Midbrain (tissue), 1 donor: ENCODE measurements at places on chromosomes 11 and 22.
A peak's percentile ranks its signal among the peaks of the same experiment; 100 is the strongest.

DNA sequence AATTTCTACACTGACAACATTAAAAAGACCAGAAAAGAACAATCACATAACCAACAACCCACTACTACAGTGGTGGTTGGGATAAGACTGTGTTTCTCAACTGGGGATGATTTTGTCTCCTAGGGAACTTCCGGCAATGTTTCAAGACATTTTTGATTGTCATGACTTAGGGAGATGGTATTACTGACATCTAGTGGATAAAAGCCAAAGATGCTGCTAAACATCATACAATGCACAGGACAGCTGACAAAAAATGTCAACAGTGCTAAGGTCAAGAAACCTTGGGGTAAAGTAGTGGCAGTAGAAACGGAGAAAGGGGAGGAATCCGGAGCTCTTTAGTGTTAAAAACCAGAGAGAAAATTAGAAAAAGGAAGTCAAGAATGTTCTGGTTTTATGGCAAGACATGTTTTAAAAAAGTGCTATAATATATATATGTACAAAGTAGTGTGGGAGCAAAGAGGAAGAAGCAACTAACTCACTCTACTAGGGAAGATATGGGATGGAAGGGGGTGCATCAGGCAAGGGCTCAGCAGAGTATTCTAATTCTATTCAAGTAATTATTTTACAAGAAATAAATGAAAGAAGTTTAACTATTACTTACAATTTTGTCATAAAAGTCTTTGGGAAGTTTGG is 37.2 kb downstream of the CKAP5 start:
- peak; percentile 7 for DNase-seq

GRCh38 chr11:60951904-60952741 is at the start of gene SLC15A3:
SLC15A3 (minus strand) TSS chr11:60952176; CDS start chr11:60951551, 625 bp downstream.
- peak; percentile 44 for DNase-seq

GRCh38 chr11:34222030-34222429 is 116.6 kb downstream of the NAT10 start:
- no peak for DNase-seq

- DNase-seq, result no peak
Observed at GRCh38 chr11:21142007-21142406, 472.6 kb downstream of the NELL1 start.

GRCh38 chr11:34192481-34193401 is 87.3 kb downstream of the NAT10 start:
- peak; percentile 53 for DNase-seq

- no peak for DNase-seq
Observed at GRCh38 chr11:1864231-1864630, 11.3 kb downstream of the LSP1 start.

DNA sequence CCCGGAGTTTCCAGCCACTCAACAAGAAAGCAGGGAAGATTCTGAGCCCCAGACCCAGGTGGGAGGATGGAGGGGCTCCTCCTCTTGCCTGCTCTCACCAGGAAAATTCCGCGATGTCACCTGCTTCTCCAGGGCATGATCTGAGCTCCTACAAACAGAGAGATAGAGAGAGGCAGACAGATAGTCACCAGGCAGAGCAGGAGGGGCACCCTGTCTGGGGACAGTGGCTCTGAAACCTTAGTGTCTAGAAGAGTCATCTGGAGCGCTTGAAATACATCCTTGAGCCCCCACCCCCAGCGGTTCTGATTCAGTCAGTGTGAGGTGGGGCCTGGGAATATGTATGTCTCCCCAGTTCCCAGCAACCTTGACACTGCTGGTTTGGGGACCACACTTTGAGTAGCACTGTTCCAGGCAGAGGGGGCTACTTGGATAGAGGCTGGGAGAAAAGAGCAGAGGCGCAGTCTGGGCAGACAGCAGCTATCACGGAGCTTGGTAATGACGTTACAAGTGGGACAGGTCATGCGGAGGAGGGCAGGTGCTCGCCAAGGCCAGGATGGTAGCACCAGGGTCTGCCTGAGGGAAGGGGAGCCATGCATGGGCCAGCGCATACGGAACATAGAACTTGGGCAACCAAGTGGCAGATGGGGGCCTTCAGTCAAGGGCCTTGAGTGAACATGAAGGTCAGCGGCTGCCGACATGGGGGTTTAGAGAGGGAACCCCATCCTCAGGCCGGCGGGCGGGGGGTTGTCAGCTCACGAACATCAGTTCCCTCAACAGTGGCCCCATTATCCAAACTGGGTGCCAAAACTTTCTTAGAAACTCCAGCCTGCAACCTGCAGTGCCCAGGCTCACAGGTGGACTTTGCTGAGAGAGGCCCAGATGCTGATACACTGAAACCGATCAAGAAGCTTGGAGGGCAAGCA is 60.9 kb upstream of the MYEOV start:
- no peak for DNase-seq

GRCh38 chr22:36577019-36577418 is 48.1 kb upstream of the EIF3D start:
- no peak for DNase-seq

DNA sequence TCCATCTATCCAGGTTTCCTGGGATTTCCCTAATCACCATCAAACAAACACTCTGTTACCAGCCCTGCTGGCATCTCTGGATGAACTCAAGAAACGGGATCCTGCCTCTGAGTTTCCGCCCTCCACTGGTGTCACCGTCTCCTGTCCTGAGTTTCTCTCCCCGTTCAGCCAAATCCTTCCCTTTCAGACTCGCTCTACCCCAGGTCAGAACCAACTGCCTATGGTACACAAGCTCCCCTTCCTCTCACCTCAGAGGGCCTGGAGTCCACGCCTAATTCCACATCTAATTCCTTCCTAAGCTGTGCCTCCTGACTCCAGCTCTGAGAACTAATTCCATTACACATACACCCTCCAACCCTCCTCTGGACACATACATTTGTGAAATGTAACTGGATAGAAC is 96.1 kb downstream of the SHANK2 start:
- no peak for DNase-seq

- peak; percentile 64 for DNase-seq
Observed at GRCh38 chr11:88016392-88017170, 158.7 kb downstream of the RAB38 start.

- DNase-seq, result no peak
Observed at GRCh38 chr22:20184501-20185165, 33.8 kb upstream of the CCDC188 start.

DNA sequence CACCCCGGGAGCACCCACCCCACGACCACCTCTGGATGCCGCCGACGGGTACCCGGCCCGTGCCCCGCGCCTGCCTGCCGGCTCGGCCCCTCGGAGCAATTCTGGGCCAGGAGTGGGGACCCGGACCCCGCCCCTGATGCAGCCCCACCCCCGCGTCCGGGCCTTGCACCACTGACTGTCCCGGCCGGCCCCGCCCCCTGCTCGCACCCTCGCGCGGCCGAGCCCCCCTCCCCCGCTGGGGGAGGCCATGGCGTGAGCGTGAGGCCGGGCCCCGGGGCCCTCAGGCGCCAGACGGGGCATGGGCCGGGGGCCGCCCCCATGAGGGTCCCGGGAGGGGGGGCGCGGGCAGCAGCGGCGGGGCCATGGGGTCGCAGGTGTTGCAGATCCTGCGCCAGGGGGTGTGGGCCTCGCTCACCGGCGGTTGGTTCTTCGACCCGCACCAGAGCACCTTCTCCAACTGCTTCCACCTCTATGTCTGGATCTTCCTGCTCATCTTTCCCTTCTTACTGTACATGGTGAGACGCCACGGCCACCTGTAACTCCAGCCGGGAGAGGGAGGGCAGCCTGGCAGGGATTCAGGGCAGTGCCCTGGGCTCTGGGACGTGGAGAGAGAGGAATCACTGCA is 486 bp downstream of the PCNX3 start:
- no peak for DNase-seq

GRCh38 chr11:102664001-102664752 is 39.0 kb upstream of the MMP20 start:
- DNase-seq, result no peak

- no peak for DNase-seq
Observed at GRCh38 chr11:65960824-65961266, 689 bp upstream of the SART1 start.

DNA sequence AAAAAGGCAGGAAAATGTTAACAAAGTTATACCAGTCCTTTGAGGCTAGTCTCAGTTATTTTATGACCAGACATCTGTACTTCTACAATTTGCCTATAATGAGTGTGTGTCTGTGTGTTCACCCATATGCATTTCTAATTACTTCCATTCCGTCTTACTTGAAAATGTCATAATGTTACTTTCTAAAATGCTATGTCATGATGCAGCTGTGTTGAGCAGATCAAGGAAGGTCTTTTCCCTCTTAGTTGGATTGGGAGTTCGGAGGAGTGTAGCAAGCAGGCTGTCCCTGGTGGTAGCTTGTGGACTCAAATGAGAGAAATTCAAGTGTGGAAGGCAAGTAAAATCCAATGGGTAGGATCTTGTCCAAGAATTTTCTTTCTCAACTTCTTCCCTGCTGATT is 3.0 kb downstream of the SNX19 start:
- DNase-seq, result no peak

DNA sequence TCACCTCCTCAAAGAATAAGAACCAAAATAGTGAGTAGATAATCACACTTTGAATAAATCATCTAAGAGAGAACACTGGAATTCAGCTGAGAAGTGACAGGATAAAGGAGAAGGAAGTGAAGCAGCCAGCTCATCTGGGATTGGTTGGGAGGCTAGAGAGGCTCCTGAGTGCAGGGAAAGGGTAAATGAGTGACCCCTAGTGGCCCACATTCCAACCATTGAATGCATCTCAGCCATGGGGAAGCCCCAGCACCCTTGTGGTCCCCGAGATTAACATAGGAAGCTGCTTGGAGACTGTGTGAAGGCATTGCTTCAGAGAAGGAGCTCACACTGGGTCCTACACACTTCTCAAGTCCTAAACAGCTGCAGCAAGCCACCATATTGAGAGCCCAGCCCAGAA is 82.3 kb downstream of the JRKL start:
- DNase-seq, result no peak

DNA sequence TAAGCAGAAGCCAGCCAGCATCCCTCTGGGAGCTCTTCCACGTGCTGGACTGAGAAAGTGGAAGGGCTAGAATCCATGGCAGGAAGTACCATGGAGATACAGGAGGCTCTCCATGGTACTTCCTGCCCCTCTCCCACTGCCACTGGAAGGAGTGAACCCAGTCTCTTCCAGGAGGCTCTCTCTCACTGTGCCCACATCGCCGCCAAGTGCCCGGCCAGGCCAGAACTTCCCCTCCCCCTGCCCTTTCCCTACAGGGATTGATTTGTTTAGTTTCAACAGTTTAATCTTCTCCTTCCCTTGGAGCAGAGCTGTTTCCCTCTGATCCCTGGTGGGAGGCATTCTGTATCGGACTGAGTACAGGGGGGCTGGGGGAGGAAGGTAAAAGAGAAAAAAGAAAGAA is 133.6 kb downstream of the DSCAML1 start:
- peak; percentile 69 for DNase-seq

DNA sequence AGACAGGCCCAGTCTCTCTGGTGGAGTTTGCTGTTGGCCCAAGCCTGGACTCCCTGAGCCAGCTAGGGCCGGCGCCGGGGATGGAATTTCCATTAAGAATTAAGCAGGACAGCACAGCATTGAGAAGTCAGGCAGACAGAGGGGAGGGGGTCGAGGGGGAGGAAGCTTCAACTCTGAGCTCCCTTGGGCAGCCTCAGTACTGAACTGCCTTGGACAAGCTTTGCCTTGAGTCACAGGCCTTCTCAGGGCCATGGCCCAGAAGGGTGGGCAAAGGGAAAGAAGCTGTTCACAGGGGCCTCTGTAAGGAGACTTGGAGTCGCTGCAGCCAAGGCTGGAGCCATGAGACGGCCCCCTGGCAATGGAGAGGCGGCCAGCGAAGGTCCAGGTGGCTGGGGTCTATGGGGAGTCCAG is 2.6 kb upstream of the INSC start:
- no peak for DNase-seq

DNA sequence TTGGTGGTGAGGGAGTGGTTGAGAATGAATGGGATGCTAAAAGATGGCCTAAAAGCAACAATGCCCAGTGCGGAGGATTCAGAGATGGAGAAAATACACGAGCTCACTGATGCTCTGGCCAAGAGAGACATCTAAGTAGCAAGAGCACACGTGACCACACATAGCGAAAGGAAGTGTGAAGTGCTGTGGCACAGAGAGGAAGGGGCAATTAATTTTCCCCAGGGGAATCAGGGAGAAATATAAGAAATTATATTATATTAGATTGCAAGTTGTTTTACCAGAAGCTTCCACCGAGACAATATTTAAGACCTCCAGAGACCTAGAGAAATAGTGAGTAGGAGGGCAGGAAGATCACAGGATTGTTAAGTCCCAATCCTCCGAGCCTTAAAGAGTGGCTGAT is 80.6 kb downstream of the RCN1 start:
- no peak for DNase-seq

DNA sequence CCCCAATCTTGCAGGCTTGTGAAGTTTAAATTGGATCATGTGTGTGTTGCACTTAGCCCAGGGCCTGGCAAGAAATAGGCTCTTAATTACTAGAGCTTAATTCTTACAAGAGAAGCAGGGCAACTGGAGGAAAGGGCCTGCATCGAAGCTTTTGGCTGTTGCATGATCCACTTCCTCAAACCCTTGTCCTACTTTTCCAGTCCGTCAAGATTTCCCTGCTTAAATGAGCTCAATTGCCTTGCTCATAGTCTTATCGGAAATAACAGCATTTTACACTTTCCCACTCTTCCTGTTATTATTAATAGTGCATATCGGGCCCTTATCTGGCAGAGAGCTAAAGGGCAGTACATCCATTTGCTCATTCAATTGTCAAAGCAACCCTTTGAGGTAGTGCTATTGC is 18.1 kb downstream of the DTX4 start:
- no peak for DNase-seq

DNA sequence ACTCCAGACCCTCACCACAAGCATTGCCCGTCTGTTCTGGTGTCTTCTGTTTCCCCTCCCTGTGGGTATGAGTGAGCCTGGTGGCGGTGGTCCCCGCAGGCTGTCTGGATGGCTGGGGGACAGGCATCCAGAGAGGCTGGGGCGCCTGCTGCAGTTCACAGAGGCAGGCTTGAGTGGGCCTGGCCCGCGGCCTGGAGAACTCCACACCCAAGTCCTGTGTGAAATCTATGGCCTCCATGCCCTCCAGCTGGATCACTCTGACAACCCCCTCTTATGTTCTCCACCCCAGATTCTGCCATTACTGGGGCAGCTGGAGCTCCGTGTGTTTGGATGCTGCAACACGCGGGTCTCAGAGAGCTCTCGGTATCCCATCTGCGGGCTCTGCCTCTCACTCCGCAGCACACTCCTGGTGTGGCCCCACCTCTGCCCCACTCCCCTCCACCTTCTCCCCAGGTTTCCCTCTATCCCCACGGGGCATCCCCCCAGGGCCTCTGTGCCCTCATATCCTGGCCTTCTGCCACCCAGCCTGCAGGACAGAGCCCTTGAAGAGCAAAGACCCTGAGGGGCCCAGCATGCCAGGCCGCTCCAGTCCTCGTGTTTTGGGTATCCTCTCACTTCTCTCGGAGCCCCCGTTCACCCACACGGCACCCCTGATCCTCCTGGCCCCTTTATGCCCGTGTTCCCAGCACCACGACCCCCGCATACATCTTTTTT is 31.3 kb downstream of the LRRC74B start:
- no peak for DNase-seq

DNA sequence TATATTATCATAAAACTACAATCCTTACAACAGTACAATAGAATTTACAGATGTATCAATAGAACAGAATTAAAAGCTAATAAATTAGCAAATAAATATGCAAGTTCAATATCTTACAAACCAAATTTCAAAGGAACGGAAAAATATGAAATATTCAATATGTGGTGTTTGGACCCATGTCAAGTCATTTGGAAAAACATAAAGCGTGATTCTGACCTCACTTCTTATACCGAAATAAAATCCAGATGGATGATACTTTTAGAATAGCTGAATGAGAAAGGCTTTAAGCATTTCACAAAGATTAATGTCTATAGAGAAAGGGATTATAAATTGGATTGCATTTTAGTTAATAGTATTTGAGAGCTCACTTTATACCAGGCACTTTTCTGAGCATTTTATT is 92.8 kb upstream of the TEAD1 start:
- no peak for DNase-seq
